ENCODE measurements at places on chromosomes 12 and 14.
A peak's percentile ranks its signal among the peaks of the same experiment; 100 is the strongest.

DNA sequence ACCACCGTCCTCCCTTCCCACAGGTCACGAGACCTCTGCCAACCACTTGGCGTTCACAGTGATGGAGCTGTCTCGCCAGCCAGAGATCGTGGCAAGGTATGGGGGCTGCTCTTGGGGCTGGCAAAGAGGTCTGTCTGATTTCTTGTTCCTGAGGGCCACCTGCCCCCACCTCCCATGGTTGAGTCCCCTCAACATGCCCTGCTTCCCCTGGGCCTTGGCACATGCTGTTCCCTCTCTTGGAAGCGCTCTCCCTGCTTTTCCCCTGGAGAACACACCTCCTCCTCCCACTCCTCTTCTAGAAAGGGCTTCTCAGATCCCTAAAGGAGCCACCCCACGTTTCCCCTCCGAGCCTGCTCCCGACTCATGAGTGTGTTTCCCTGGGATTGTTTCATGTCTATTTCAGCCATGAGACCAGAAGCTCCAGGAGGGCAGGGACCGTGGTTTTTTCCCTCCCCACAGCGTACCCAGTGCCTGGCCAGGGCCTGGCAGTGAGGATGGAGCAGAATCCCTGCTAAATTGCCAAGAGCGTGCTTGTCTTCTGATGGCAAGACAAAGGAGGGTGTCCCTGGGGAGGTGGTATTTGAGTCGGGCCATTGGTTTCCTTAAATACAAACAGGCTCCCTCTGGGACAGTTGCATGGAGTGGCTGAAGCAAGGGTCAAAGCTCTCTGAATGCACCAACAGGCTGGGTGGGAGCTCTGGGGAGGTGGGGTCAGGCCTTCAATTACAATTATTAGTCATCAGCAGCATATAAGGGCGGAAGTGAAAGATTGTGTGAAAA, 34.1 kb downstream of the CYP46A1 start:
- DNase-seq = no peak

GRCh38 chr14:102608064-102608446, 15.6 kb downstream of the RCOR1 start:
- DNase-seq = no peak

DNA sequence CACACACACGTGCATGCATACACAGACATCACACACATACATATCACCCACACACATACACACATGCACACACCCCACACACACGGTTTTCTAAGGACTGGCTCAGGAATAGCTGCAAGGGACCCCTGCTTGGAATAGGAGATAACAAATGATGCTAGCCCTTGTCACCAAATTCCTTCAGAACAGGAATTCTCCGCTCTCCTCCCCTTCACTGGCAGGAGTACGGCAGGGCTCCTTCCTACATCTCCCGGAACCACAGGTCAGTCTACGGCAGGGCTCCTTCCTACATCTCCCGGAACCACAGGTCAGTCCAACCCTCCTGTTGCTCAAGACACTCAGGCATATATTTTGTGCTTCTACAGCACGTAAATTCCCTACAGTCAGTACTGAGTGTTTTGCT, 23.9 kb downstream of the PHLDA1 start:
- no peak for DNase-seq

GRCh38 chr12:11727133-11727664, 77.7 kb downstream of the ETV6 start:
- no peak for DNase-seq

DNA sequence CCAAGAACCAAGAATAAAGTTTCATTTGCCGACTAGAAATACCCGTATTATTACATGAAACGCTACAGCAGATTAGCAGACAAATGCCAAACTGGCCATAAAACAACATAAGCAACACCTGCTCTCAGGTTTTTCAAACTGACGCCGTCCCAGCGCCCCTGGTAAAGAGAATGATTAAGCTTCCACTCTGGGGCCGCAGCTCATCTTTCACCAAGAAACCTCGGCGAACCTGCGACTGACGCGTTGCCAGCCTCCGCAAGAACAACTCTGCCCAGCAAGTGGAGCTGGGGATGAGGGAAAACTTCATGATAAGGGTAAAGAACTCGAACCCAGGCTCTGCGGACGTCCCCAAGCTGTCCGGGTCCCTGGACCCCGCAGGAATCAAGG, 530 bp downstream of the ARL1 start:
- DNase-seq = no peak

DNA sequence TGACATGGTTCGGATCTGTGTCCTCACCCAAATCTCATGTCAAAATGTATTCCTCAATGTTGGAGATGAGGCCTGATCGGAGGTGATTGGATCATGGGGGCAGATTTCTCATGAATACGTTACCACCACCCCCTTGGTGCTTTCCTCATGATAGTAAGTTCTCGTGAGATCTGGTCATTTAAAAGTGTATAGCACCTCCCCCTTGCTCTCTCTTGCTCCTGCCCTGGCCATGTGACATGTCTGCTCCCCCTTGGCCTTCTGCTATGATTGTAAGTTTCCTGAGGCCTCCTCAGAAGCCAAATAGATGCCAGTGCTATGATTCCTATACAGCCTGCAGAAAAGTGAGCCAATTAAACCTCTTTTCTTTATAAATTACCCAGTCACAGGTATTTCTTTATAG, 7.1 kb downstream of the OR6C68 start:
- DNase-seq = no peak

- peak; percentile 21 for DNase-seq
These were observed 443.6 kb upstream of the SYT1 start for GRCh38 chr12:78420991-78421390.

GRCh38 chr12:75556311-75556899, 45.0 kb upstream of the KRR1 start:
- DNase-seq = no peak

DNA sequence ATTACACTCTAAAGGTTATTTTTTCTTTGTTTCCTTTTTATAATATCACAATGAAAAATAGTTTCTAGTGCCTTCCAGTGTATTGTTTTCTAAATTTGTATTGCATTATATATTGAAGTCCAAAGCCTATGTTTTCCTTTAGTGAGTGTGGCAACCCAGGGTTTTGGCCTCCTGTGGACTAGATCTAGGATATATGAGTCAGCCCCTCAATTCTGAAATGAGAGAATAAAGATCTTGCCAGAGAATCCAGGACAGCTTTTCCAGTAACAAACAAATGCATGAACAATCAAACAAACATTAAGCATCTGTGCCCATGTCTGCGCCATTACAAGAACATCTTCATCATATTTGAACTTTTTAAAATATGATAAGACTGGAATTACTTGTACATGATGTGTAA, 70.7 kb upstream of the SSTR1 start:
- no peak for DNase-seq

GRCh38 chr12:62957233-62957953, 22.4 kb upstream of the PPM1H start:
- DNase-seq = no peak

GRCh38 chr14:88437658-88438057, 52.2 kb downstream of the SPATA7 start:
- DNase-seq = no peak

DNA sequence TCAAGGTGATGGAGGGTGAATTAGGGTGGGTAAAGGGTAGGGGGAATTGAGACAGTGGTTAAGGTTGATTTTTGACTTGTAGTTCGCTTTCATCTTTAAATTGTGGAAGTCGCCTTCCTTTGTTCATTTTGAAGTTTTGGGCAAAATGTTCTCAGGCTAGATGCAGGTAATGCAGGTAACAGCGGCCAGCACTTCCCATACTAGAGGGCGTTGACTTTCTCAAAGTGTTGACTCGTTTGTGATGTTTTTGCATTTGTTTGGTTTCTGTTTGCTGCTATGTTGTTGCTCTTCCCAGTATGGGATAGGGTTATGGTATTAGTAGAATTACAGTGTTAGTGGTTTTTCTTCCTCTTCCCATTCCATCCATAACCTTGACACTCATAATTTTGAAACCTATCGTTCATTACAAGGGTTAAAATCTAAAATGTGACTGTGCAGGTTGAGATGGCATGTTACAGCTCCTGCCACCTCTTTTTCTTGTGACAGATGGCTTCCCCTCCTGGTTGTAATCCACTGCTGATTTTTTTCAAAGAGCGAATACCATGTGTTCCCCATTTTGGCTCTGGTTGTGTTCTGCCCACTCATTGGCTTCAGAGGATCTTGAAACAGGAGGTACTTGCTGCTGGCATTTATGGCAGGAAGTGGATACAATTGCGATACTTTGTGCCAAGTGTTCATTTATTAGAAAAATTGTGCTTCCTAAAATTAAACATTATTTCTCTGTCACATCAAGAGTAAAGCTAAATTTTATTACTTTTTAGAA, 57.1 kb downstream of the ERC1 start:
- DNase-seq = no peak

- DNase-seq = no peak
These were observed 107.6 kb downstream of the PLEKHG7 start for GRCh38 chr12:92810370-92810769.

- DNase-seq = no peak
These were observed 16.0 kb downstream of the AMDHD1 start for GRCh38 chr12:95959107-95959506.

DNA sequence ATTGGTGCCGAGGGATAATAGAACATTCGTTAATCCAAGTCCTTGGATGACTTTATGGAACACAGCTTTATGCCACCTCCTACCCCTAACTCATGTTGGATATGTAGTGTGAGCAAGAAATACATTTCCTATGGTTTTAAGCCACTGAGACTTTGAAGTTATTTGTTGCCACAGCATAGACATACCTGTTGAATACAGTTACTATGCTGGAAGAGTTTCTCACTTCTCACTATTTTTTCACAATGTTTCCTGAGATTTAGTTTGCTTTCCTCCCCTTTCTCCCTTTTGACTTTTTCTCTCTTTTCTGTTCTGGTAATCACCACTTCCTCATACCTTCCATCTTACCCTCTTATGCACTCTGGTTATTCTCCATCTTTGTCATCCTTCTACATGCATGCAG, 7.5 kb upstream of the CLEC4E start:
- no peak for DNase-seq

GRCh38 chr14:50533241-50533705, 904 bp upstream of the MAP4K5 start:
- DNase-seq = no peak

DNA sequence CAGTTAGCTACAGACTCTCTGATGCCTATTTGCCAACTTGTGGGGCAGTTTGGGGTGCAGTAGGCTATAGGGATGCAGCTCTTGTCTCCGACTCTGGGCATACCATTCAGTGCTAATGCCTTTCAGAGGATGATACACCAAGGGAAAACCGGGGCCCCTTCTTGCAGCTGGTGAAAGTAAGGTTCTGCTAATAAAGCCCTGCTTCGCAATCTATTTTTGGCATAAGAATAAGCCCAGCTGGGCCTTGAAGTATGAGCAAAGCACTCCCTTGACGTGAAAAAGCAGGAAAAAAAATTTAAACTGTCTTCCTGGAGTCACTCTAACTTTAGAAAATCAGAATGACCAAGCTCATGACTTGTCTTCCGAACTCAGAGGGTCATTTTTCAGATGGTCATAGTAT, 124.1 kb upstream of the RBM19 start:
- DNase-seq = no peak

- DNase-seq = no peak
These were observed 1.6 kb upstream of the ATP2B1 start for GRCh38 chr12:89709995-89710872.

GRCh38 chr14:59159169-59159568, 29.3 kb upstream of the DAAM1 start:
- DNase-seq = no peak

DNA sequence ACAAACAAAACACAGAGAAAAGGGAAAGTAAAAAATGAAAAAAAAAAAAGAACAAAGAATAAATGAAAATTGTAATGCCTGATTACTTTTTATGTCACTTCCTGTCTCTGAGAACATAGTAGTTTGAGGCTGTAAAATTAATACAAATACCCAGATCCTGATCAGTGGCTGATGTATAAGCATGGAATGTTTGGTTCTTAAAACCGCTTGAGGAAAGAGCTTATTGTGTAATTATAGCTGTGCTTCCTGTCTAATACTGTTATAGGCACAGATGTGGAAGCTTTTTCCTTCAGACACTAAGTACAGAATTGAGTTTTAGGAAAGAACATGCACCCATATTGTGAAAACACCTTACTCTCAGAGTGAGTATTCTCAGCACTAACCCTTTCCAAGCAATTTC, 86.9 kb downstream of the AVPR1A start:
- peak; percentile 49 for DNase-seq

GRCh38 chr14:24381363-24382063, 13.5 kb downstream of the NFATC4 start:
- DNase-seq = no peak

DNA sequence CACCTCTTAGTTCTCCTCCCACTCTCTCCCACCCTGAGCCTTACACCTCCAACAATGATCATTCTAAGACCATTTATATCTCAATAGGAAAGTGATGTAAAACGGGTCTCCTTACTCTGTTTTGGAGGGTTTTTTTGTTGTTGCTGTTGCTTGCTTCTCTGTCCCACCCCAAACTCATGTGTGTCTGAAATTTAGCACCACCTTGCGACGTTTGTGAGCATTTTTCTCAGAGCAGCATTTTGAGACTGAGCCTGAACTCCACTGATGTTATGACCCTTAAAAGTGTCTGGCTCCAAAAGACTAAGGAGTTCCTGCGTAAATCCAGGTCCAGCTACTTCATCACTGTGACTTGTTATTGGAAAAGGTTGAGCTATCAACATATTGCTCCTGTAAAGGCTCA, 155.0 kb downstream of the DAD1 start:
- no peak for DNase-seq

DNA sequence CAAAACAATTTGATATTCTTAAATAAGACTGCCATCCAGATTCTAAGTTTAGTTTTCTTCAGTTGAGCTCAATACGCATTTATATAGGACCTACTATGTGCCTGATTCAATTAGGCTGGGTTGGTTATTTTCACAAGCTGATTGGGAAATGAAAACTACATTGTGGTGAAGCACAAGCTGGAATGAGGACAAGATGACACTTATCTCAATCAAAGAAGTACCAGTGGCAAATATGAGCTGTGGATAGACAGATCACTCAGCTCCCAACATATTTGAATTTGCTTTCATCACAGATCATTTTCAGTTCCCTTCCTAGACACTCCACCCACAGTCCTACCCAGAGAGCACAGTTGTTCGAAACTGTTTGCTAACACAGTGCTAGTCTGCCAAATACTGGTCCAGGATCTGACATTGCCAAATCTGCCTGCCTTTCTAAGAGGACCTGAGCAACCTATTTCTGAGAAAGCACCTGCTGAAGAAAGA, 74.7 kb downstream of the LLPH start:
- DNase-seq = no peak
